ENCODE measurements at places on chromosomes 11 and 22.

- no peak for DNase-seq
Measured at GRCh38 chr11:72136684-72137262, 1.2 kb downstream of the FOLR3 start.

DNA sequence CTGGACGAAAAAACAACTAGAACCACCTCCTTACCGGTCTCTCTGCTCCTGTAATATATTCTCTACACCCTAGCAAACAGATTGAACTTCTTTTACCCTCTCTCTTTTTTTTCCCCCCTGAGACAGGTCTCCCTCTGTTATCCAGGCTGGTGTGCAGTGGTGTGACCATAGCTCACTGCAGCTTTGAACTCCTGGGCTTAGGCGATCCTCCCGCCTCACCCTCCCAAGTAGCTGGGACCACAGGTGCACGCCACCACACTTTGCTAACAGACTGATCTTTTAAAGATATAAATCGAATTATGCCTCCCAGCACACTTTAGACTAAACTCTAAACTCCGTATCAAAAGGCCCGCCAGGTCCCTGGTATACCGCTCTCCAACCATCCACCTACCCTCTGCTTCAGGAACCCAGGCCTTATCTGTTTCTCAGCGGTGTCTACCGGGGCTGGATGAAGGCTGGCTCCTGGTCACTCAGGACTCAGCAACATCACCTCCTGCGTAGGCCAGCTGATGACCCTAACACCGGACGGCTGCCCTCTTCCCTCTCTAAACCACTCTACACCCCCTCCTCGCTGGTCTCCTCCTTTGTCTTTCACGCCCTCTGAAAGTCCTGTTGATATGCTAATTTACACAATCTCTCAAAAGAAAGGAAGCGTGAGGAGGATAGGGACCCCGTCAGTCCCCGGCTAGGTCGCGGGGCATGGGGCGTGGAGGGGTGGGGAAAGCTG lies 745 bp downstream of the C22orf39 start:
- no peak for DNase-seq

DNA sequence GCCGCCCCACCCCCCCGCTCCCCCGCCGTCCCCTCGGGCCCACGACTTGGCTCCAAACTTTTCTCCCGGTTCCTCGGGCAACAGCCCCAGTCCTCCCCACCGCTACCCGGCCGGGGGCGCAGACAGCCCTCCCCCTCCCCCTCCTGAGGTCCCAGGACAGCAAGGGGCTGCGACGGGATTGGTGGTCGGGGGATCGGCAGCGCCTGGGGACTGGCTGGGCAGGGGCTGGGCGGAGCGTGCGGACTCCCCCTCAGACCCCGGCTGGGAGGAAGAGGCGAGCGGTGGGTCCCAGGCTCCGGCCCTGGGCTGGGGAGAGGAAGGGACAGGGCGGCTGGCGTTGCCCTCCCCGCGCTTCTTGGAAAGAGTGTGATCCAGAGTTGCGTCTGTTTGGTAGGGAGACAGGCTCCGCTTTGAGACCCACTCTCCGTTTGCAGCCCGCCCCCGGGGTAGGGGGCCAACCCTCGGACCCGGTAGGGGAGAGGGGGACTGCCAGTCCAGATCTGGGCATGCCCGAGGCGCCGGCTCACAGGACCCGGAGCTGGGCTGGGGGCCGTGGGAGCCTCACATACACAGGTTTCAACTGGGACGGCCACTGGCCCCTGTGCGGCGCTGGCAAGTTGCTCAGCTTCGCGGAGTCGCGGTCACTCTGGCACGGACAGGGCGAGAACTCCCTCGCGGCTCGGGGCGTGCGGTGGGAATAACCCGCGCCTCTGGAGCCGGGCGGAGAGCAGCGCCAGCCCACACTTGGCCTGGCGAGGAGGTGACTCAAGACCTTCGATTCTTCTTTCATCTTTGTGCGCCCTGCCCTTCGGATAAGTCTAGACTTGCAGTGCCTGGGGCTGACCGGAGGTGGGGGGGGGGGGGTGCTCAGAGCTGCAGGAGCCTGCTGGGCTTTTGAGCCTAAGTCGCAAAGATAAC lies 999 bp downstream of the TSKU start:
- no peak for DNase-seq

- no peak for DNase-seq
Measured at GRCh38 chr11:92451063-92451462, 226.4 kb downstream of the FAT3 start.

- DNase-seq: no peak
Measured at GRCh38 chr11:35121326-35121865, 17.6 kb upstream of the CD44 start.

- no peak for DNase-seq
Measured at GRCh38 chr11:45285930-45286632, at the start of gene SYT13. SYT13 (minus strand) TSS chr11:45286341; CDS start chr11:45286207, 134 bp downstream.

DNA sequence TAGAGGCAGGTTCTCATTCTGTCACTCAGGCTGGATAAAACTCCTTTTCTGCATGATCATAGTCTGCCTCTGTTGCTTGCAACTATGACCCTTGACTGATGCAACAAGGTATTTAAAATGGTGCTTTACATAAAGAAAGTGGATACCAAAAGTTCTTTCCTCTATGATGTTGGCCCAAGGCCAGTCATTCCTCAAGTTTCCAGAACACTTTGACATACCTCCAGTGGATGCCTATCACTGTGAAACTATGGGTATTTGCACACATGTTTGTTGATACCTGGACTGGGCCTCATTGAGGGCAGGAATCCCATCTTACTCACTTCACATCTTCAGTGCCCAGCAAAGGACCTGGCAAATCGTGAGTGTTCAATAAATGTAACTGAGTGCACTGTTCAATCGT lies 159.0 kb upstream of the ZC3H12C start:
- DNase-seq: no peak

DNA sequence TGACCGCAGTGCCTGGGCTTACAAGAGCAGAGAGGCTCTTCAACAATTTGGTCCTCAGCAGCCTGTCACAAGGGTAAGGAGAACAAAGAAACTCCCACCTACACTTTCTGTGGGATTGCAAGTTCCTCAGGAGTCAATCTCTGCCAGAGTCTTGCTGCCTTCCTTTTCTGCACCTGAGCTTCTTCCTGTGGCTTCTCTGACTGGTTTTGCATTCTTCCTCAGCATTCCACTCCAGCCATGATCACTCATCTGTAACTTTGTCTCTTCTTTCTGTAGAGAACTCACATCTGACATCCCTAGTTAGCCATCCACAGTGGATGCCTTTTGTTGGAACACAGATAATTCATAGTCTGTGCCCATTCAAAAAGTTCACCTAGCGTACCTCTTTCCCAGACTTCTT lies 14.2 kb upstream of the OR6A2 start:
- no peak for DNase-seq

DNA sequence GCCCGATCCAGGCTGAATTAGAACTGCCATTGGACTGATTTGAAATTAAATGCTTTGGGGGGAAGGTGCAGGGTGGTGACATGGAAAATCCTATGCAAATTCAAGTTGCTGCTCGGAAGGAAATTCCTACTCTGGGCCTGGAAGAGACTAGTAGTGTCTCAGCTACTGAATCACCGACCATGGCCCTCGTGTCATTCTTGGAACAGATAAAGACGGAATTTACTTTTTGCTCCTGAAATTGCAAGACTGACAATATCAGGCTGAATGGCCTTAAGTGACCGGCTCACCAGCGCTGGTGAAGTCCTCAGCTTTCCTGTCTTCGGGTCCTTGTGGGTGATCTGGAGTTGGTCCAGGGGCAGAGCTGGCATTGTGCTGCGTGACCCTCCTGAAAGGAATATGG lies 6.1 kb downstream of the ASCC2 start:
- DNase-seq: no peak

- DNase-seq: no peak
Measured at GRCh38 chr11:17610085-17610894, 63.2 kb downstream of the OTOG start.

DNA sequence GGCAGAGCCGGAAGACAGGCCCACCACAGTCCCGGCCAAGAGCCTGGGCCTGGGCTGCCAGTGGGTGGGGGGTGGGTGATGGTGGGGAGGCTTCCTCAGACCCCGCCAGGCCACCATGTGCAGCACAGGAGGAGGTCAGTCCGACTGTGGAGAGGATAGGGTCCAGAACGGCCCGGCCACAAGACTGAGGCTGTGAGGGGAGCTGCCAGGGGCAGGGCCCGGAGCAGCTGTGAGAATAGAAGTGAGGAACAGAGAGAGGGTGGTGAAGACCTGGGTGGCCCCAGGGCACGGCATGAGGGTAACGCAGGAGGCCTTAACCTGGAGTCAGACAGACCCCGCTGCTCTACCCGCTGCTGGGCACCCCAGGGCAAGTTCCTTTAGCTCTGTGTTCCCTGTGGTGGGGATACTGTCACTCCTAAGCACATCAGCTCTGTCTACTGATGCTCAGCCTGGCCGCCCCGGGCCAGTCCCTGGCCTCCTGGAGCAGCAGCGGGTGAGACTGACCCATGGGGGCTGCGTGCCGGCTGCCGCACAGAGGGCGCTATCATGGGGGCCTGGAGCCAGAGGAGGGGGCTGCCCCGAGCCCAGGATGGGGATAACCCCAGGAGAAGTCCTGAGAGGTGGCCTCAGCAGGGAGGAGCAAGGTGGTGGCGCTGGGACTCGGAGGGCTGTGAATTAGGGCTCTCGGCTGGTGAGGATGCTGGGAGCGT lies 1.7 kb downstream of the FERMT3 start:
- DNase-seq: no peak

- no peak for DNase-seq
Measured at GRCh38 chr11:95593111-95593510, 196.5 kb downstream of the FAM76B start.

GRCh38 chr11:113477321-113477720 lies 2.1 kb upstream of the DRD2 start:
- no peak for DNase-seq

DNA sequence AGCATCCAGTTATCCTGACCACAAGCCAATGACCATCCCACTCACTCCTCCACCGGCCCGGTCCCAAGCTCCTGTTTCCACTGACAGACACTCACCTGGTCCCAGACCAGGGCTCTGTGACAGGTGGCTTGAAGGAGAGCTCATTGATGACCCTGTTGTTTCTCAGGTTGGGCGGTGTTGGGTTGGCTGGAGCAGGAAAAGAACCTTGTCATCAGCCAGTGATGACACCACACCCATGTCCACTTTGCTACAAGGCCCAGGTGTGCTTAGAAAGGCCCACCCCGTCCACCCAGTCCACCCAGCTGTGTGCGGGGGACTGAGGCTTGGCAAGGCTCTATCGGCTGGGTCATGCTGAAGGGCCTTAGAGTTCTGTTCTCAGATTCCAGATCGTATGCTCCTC lies 42.9 kb downstream of the GAB4 start:
- DNase-seq: no peak

- no peak for DNase-seq
Measured at GRCh38 chr11:47533690-47534151, 19.2 kb downstream of the CELF1 start.

GRCh38 chr22:44828193-44828592 lies 75.8 kb downstream of the ARHGAP8 start:
- DNase-seq: no peak

DNA sequence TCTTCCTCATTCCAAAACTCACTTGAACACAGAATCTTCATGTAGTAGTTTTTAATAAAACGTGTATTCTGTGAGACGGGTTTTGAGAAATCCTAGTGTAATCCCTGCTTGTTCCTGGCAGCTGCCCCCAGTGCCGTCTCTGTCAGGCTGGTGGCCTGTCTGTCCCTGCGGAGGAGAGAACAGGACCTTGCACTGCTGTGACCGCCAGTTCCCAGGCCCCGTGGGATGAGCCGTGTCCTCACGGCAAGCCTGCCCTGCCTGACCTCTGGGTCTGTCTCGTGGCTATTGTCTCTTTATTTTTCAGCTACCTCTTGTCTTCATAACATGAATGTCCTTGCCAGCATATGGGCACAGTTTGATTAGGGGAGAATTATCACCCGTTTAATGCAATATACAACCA lies 535.5 kb upstream of the B3GAT1 start:
- DNase-seq: no peak

GRCh38 chr11:119403021-119403420 lies 20.0 kb downstream of the THY1 start:
- DNase-seq: no peak

- no peak for DNase-seq
Measured at GRCh38 chr22:48802576-48802975, 1025.1 kb downstream of the BRD1 start.

- DNase-seq: no peak
Measured at GRCh38 chr11:124415356-124415923, 9.2 kb downstream of the OR8B4 start.

DNA sequence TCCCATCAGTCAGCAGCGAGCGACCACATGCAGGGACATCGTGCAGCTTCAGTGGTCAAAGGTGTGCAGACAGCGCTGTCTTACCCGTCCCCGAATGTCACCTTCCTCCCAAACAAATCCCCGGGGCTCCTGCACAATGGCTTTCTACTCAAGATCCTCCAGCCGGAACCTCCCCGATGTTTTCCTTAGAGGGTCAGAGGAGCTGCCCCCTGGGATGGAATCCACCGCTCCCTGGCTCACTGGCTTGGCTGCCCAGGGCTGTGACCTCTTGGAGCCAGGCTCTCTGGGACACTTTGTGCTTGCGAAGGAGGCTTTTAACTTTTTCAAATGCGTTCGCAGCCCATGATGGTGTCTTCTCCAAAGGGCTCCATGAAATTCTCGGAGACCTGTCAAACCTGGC lies 17.3 kb upstream of the FGF19 start:
- no peak for DNase-seq

DNA sequence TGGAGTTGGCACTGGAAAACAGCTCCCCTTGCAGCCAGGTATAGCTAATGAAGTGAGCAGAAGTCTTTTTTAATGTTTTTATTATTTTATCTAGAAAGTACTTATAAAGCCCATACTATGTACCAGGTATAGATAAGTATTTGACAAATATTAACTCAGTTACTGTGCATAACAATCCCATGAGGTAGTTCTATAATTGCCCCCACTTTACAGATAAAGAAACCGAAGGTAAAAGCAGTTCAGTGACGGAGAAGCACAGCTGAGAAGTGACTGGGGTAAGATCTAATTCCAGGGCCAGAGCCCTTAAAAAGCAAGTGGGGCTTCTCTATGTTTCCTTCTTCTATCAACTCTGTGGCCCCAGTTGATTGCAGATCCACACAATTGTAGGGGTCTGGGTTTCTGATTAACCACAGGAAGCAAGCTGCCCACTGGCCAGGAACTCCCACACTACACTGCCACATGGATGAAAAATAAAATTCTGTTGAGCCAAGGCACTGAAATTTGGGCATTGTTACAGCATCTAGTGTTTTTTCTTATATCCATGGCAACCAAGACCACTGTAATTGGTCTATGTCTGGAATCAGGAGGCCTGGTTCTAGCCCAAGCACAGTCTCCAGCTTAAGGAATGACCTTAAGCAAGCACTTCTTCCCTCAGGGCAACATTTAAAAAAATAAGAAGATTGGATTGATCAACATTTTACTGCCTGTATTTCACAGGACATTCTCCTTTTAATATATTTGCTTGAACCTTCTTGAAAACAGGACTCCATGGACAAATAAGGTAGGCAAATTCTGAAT lies 55.3 kb upstream of the TEAD1 start:
- no peak for DNase-seq

DNA sequence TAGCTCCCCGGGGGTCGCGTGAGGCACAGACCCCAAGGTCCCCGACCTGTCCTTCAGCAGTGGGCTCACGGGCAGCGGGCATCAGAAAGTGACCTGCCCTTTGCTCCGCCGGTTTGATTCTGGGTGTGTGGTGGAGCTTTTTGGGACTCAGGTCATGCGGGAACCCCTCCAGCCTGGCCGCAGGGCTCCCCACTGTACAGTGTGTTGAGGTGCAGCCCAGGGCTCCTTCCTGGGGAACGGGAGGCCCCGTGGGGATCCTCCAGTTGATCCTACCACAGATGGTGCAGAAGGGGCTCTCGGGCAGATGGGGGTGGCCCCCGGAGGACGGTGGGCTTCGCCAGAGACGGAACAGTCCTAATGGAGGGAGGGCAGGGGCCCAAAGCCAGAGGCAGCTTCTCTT lies 24.2 kb downstream of the MUC6 start:
- DNase-seq: no peak
